Spleen (tissue), 13 donors: ENCODE measurements at places on chromosomes 12 and 14. TPM values are rescaled to one million over a fixed set of nuclear protein-coding genes. Genes with fewer than 3 reads are reported as not detected.
A peak's percentile ranks its signal among the peaks of the same experiment; 100 is the strongest.

DNA sequence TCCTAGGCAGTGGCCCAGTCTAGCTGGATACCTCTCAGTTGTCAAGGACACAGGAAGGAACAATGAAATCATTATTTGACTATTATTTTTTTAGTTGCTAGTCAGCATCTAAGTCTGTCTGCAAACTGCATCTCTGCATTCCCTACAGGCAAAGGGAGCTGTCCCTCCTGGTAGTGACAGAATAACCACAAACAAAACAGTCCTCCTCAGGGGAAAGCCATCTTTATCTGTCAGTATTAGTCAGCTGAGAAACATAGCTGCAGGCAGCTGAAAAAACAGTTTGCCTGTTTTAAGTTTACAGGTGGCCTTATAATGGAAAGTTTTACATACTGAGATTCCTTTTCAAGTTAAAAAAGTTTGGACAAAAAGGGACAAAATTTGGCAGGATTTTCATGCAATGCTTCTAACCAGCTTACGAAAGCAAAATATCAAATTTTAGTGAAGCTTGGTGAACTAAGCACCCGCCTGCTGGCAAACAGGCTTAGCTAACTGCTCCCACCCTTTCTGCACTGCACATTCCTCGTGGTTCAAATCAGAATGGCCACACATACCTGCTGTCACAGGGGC lies 29.5 kb downstream of the SLC25A21 start:
- no peak overlapping the region for H3K4me3 ChIP-seq
- no peaks in the 10 kb centered on the region for H3K36me3 ChIP-seq
- no peaks in the 10 kb centered on the region for H3K4me1 ChIP-seq
- H3K27me3 ChIP-seq = no peaks in the 10 kb centered on the region
- H3K27ac ChIP-seq = no peak overlapping the region

The CLEC1B gene
- 2.2 TPM for total RNA-seq

DNA sequence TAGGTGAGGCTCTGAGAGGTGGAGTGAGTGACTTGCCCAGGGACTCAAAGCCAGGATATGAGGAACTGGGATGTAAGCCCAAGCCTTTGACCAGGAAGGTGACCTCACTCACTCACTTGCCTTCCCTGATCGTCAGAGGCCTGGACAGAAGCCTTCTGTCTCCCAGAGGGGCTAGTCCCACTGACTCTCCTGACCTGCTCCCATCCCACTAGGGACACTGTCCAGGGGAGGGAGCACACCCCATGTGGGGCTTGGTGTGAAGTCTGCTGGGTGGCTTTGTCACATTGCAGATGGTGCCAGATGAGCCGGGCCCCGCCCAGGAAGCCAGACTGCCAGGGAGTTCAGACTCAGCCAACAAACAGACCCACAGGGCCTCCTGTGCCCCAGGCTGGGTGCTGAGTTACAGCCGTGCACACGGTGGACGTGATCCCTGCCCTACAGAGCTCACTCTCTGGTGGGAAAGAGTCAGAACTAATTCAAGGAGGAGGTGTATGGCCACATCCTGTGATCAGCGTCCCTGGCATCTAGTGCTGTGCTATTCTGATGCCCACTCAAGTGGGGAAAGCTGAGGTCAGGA lies 28.3 kb downstream of the MMAB start:
- no peak overlapping the region for H3K4me3 ChIP-seq
- H3K27ac ChIP-seq = no peak overlapping the region
- H3K4me1 ChIP-seq = no peaks in the 10 kb centered on the region
- peaks cover 5% of the 10 kb centered on the region for H3K27me3 ChIP-seq

GRCh38 chr14:51546099-51546498 lies 105.6 kb upstream of the FRMD6 start:
- no peak overlapping the region for H3K27ac ChIP-seq
- H3K4me3 ChIP-seq = no peak overlapping the region
- DNase-seq = no peak
- no peaks in the 10 kb centered on the region for H3K4me1 ChIP-seq

The NGB gene
- total RNA-seq = not detected

The KCNC2 gene
- total RNA-seq = not detected

The CHGA gene
- total RNA-seq = not detected

DNA sequence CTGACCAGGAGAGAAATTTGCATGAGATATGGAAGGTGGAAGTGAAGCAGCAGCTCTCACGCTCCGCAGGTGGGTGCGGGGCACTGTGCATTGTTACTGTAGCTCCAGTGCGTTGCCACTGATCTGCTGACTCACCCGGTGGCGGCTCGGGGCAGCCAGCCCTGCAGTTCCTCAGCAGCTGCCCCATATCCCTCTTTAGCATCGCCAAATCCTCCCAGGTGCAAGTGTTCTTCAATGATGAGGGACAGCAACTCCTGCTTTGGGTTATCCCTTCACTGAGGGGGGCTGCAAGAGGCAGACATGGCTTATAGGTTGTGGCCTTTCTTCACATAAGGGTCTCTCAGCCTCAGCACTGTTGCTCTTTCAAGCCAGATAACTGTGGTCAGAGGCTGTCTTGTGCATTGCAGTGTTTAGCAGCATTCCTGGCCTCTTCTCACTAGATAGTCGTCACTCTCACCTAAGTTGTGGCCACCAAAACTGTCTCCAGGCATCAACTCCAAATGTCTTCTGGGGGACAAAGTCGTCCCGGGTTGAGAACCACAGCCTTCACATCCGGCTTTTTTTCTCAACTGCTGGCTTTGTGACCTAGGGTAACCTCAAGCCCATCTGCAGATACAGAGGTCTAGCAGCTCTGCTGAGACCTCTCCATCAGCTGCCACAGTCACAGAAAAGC lies 180.8 kb downstream of the EFCAB11 start:
- H3K4me1 ChIP-seq = peaks cover 21% of the 10 kb centered on the region
- H3K27me3 ChIP-seq = no peaks in the 10 kb centered on the region
- peak overlapping the region; percentile 7 for H3K4me3 ChIP-seq
- DNase-seq = peak; percentile 95
- H3K27ac ChIP-seq = peak overlapping the region; percentile 66

DNA sequence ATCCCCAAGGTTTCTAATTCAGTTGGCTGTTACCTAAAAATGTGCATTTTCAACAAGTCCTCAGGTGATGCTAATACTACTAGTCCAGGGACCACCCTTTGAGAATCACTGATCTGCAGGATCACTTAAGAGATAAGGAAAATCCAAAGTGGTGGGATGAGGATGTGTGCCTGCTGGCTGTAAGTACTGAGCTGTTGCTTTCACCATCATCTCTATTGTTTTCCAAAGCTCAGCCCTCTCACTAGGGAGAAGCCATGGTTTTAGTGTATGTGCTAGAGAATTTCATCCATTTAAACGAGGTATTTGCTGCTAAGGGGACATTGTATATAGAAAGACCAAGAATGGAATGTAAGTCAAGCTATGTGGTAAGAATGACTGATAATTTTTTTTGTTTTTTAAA lies 202.3 kb downstream of the KIF21A start:
- no peaks in the 10 kb centered on the region for H3K4me1 ChIP-seq
- no peaks in the 10 kb centered on the region for H3K36me3 ChIP-seq
- DNase-seq = no peak
- H3K27ac ChIP-seq = no peak overlapping the region

GRCh38 chr12:127582074-127582473 lies 684.9 kb upstream of the TMEM132C start:
- H3K27ac ChIP-seq = no peak overlapping the region
- H3K36me3 ChIP-seq = no peaks in the 10 kb centered on the region
- no peaks in the 10 kb centered on the region for H3K27me3 ChIP-seq
- DNase-seq = no peak
- no peaks in the 10 kb centered on the region for H3K4me1 ChIP-seq

The ARHGEF25 gene
- 18.5 TPM for total RNA-seq

DNA sequence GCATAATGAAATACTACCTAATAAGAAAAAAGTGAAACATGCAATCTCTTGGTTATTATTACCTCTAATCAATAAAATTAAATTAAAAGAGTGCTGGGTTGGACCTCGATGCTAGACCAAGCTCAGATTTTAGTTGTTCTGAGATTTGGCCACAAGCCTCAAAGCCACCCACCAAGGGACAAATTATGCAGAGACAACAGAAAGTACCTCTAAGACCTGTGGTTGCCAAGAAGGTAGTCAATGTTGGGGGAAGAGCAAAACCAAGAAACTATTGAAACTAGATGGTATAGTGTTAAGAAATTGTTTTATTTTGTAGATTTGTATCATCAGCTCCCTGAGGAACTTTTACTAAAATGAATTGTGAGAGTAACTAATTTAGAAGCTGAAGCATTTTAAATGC lies 43.8 kb upstream of the ARID2 start:
- no peaks in the 10 kb centered on the region for H3K36me3 ChIP-seq
- no peak overlapping the region for H3K27ac ChIP-seq
- no peaks in the 10 kb centered on the region for H3K4me1 ChIP-seq

DNA sequence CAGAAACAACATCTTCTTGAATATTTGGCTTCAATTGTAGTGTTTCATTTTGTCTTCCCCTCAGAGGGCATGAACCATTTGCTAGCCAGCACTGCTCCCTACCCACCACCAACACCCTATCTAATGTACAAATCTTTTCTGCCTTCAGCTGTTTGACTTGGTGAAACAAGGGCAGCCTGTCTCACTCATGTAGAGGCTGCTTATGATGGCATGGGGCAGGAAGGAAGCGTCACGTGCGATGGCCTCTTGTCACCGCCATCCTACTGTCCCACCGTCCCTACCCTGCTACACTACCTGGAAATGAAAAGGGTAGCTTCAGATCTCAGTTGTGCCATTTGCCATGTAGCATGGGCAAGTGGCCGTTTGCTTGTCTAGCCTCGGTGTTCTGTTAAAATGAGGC lies 29.9 kb upstream of the LRTM2 start:
- DNase-seq = no peak
- no peaks in the 10 kb centered on the region for H3K36me3 ChIP-seq
- H3K4me1 ChIP-seq = peaks cover 4% of the 10 kb centered on the region
- no peak overlapping the region for H3K4me3 ChIP-seq
- no peak overlapping the region for H3K27ac ChIP-seq
- no peaks in the 10 kb centered on the region for H3K27me3 ChIP-seq

- DNase-seq = no peak
- no peak overlapping the region for H3K4me3 ChIP-seq
- no peak overlapping the region for H3K27ac ChIP-seq
- H3K4me1 ChIP-seq = no peaks in the 10 kb centered on the region
- H3K36me3 ChIP-seq = no peaks in the 10 kb centered on the region
Measured at GRCh38 chr12:128690641-128691040, 133.1 kb downstream of the SLC15A4 start.

DNA sequence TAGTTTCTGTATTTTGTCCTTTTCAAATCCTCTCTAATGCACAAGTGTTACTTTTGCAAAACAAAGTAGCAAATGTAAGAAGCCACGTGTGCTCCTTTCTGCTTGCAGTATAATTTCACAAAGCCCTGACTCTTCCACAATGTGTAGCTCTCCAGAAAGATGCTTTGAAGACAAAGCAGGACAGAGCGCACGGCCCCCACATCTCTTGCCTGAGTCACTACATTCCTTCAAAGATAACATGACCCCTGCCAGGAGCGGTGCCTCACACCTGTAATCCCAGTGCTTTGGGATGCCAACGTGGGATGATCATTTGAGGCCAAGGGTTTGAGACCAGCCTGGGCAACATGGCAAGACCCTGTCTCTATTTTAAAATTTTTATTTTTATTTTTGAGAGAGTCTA lies 40.5 kb downstream of the JAG2 start:
- H3K27me3 ChIP-seq = no peaks in the 10 kb centered on the region
- H3K4me1 ChIP-seq = no peaks in the 10 kb centered on the region
- no peak overlapping the region for H3K4me3 ChIP-seq
- no peak overlapping the region for H3K27ac ChIP-seq
- DNase-seq = no peak

The GPR137C gene
- total RNA-seq = 2.1 TPM

DNA sequence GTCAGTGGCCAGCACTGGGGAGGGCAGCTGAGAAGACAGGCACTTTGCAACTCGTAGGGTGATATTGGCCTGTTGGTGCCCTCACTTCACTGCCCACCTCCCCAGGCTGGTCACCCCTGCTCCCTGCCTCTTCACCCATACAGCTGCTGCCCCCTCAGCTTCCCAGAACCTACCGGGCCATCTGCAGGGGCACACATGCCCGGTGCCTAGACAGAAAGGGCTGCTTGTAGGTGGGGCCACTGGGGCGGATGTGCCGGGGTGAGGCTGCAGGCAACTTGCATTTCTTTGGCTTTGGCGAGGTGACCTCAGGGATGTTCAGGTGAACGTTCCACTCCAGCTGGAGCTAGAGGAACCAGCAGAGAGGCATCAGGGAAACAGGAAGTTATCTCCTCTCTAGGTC lies 17.2 kb downstream of the FAM186B start:
- H3K27ac ChIP-seq = no peak overlapping the region
- H3K27me3 ChIP-seq = no peaks in the 10 kb centered on the region
- H3K4me3 ChIP-seq = no peak overlapping the region
- no peaks in the 10 kb centered on the region for H3K4me1 ChIP-seq

DNA sequence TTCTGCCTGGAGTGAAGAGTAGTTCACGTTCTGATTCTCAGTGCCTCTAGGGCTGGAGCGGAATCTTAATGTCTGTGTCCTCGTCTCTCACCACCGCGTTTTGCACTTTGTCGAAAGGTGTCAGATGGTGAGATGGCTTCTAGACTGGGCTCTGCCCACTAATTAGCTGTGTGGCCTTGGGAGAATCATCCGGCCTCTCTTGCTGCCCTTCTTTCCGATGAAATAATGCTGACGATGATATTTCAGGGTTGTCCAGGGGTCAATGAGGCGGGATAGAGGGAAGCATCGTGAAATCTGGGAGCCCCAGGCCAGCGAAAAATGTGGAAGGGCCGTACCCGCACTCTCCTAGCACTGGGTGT lies 811 bp upstream of the GALNT16 start:
- peaks cover 39% of the 10 kb centered on the region for H3K4me1 ChIP-seq
- H3K4me3 ChIP-seq = no peak overlapping the region
- H3K36me3 ChIP-seq = no peaks in the 10 kb centered on the region
- H3K27me3 ChIP-seq = peaks cover 34% of the 10 kb centered on the region

The ANO2 gene
- 15.7 TPM for total RNA-seq
